CD4-positive, alpha-beta T cell treated with Interleukin-4 for 4 hours (primary cell): ENCODE measurements at places on chromosomes 16 and 17.

DNA sequence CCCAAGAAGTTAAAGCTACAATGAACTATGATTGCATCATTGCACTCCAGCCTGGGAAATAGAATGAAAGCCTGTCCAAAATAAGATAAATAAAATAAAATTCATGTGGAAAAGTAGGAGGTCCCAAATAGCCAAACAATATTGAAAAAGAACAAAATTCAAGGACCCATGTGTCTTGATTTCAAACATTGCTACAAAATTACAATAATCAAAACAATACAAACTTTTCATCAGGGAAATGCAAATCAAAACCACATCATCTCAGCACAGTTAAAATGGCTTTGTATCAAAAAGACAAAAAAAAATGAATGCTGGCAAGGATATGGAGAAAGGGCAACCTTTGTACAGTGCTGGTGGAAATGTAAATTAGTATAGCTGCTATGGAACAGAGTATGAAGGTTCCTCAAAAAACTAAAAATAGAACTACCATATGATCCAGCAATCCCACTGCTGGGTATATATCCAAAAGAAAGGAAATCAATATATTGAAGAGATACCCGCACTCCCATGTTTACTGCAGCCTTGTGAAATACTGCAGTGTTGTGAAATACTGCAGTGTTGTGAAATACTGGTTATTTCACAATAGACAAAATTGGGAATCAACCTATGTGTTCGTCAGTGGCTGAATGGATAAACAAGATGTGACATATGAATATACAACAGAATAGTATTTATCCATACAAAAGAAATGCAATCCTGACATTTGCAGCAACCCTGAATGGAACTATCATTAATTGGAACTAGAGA is 24.5 kb upstream of the ZNF287 start:
- no peak for DNase-seq

DNA sequence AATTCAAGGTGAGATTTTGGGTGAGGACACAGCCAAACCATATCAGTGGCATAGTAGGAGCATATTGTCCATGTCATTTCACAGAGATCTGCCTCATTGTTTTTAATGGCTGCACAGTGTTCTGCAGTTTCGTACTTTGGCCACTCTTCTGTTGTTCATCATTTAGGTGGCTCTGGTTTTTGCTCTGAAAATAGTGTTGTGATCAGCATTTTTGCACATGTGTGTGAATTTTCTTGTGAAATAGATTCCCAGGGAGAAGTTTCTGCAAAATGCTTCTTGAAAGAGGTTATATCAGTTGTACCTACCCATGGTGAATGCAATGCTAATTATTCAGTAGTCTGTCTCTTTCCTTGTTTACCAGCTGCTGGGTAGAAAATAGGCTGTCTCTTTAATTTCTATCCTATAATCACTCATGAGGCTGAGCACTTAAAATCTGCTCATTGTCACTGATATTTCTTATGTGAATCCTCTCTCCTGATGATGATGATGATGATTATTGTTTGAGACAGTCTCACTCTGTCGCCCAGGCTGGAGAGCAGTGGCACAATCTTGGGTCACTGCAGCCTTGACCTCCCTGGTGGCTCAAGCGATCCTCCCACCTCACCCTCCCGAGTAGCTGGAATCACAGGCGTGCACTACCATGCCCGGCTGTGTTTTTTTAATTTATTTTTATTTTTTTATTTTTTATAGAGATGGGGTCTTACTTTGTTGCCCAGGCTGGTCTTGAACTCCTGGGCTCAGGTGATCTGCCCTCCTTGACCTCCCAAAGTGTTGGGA is 10.5 kb downstream of the LCMT1 start:
- no peak for DNase-seq

DNA sequence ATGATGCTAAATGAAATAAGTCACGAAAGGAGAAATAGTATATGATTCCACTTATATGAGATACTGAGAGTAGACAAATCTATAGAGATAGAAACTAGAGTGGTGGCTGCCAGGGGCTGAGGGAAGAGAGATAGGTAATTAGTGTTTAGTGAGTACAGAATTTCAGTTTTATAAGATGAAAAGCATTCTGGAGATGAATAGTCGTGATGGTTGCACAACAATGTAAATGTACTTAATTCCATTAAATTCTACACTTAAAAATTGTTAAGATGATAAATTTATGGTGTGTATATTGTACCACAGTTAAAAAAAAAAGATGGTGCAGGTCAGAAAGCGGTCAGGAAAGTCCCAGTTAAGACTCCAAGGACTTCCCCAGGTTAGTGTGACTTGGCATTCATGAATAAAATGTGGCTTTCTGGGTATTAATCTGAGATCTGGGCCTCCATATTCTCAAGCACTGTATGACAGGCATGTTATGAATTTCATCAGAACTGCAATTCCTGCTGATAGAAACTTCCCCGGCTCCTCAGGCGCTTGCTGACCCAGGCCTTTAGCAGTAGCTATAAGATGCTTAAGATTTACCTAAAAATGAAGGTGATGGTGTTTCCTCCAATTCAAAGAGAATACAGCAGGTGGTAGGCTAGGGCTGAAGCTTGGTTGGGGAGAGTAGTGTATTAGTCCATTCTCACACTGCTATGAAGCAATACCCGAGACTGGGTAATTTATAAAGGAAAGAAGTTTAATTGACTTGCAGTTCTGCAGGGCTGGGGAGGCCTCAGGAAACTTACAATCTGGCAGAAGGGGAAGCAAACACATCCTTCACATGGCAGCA is 115.3 kb upstream of the SOX9 start:
- DNase-seq, result no peak

DNA sequence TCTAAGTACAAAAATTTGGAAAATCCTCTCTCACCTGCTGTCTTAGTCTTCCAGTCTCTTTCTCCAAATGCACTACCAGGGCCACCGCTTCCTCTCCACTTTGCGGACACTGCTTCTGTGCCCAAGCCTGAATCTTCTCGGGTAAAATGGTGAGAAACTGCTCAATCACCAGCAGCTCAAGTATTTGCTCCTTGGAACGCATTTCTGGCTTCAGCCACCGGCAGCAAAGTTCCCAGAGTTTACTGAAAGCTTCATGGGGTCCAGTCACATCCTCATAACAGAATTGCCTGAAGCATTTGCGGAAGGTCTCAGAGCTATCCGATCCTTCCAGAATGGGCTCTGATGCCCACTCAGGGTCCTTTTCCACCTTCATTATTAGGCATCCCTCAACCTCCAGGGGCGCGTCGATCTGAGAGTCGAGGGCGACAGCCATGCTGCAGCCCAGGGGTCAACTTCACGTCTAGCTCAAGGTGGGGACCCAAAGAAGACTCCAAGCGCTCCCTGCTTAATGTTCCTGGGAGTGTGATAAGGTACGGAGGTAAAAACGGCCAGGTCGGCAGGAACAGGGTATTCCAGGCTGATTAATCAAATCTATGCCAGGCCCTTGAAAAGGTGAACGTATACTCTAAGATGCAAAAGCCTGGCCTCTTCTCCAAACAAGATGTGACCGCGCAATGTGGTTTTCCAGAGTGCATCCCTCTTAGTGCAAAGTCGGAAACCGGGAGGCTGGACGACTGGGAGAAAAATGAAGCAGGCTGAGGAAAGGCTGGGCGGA is 763 bp downstream of the ZKSCAN2 start:
- no peak for DNase-seq

DNA sequence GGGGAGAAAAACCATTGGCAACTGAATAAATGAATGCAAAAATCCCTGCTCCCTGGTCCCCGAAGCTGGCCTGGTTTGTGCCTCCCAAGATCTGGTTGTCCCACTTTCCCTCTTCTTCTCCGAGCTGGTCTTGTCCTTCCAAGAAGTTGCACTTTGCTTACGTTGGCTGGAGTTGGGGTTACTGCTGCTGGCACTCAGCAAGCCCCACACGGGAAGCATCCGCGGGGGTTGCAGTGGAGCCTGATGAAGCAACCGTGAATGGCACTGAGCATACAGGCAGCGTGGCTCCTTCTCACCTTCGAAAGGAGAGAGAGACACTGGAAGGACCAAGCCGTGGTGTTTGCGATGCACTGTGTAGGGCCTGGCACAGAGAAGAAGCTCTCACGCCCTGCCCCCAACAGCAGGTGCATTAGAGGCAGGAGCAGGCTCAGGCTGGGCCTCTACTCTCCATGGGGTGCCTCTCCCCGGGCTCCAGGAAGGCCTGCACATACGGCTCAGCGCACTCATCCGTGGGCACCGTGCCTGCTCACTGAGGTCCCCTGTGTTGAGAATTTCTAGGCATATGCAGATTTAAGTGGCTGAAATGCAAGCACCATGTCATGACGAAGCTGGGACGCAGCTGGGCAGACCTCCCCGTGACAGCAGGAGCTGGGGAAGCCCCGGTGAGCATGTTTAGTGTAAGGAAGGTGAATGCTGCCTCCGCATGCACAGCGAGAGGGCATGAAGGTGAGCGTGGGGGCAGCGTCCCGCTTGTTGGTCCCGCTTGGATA is 12.1 kb downstream of the CA5A start:
- no peak for DNase-seq

DNA sequence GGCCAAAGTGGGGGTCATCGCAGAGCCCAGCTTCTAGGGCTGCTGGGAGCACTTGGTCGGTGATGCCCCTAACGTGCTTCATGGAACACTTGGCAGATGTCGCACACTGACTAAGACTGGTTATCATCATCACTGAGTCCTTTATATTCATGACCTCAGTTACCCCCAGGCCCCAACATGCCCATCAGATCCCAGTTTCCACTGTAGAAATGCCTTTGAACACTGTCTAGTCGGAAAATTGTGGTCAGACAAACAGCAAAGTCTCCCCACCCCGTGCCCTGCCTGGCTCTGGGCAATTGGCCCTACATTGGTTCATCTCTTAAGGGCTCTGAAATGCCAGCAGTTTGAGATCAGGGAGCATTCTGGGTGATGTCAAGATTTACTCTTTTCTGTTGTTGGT is 51.3 kb downstream of the NKD1 start:
- no peak for DNase-seq

DNA sequence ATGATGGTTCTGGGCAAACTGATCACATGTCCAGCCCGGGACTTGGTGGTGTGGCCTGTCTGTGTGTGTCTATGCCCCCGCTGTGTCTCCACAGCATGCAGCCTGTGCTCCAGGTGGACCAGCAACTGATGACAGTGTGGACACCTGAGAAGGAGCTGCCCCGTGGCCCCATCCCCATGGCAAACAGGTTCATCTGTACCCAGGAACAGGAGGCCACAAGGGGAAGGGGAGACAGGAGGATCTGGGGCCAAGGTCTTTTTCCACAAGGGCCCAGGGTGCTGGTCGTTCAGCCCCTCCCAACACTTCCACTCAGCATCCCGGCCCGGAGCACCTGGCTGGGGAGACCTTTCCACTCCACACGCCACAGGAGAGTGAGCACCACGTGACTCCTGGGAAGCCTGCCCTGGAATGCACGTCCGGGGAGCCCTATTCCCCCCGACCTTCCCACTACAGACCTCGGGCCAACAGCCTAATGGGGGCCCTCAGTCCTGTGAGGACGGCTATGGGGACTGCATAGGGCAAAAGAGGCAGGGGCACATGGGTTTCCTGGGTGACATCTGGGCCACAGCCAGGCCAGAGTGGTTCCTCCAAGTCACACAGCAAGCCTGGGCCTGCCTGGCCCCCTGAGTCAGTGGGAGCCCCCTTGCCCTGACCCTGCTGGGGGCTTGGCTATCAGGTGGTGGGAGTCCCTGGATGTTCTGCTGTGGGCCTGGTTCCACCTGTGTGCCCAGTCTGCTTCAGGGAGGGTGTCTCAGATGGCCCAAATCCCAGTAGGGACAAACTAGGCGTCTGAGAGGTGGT is 20.8 kb upstream of the NXPH3 start:
- DNase-seq, result no peak

DNA sequence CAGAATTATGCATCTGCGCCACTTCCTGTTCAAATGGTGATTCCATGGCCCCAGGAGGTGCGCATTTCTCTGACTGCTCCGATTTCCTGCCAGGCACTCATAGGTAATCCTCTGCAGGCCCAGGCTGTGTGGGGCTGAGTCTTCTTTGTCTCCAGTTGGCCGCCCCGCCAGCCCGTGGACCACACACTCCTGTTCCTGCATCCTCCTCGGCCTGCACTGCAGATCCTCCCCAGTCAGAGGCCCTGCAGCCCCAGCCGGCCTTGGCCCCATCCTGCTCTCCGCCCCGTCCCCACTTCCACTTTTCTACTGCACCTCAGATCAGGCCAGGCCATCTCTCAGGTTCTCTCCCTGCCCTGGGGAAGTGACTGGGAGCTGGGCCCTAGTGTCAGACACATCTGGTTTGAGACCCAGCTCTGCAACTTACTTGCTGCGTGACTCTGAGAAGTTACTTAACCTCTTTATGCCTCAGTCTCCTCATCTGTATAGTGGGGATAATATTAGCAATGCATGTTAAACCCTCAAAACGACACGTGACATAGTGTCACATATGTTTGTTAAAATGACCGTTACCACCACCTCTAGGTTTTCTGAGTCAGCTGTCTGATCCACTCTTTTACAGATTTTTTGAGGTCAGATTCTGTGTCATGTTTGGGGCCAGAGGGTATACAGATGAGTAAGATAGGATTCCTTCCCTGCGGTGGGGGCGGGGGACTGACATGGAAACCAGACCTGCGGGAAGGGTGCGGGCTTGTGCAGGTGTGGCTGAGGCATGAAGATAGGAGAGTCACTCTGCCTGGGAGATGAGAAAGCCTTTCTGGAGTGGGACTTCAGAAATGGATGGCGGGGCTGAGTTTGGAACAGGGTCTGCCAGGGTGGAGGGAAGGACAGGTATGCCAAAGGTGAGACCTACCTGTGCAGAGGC is 12.8 kb downstream of the RAB11FIP4 start:
- DNase-seq, result no peak

DNA sequence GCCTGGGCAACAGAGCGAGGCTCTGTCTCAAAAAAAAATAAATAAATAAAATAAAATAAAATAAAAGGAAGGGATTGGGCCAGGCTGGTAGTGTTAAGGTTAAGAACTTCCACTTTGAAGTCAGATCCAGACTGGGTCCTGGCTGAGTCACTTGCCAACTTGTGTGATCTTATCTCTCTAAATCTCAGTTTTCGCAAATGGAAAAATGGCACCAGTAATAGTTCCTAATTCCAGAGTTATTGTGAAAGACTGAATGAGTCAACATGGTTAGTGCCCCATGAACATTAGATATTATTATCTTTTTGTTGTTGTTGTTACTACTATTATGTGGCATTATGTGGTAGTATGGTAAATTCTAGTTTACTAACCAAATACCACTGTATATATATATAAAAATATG is 188.0 kb upstream of the AXIN2 start:
- no peak for DNase-seq

GRCh38 chr16:76287466-76287865 is 10.3 kb downstream of the CNTNAP4 start:
- no peak for DNase-seq

- DNase-seq, result no peak
Observed at GRCh38 chr16:58678716-58679115, 5.9 kb downstream of the SLC38A7 start.

- DNase-seq, result no peak
Observed at GRCh38 chr17:17868641-17869522, 32.1 kb upstream of the SREBF1 start.
